ENCODE measurements at places on chromosomes 3 and 15. TPM values are rescaled to one million over a fixed set of nuclear protein-coding genes. Genes with fewer than 3 reads are reported as not detected.

The SYNPR gene
- 2.6 TPM for total RNA-seq

The RASGRF1 gene
- total RNA-seq, result 0.39 TPM

The SCAMP5 gene
- 43.3 TPM for total RNA-seq

The TM4SF18 gene
- 1.0 TPM for total RNA-seq

The KBTBD13 gene
- total RNA-seq, result not detected

The CCK gene
- total RNA-seq, result 4.2 TPM

The GPR87 gene
- not detected for total RNA-seq

The STRIT1 gene
- total RNA-seq, result not detected

The UTS2B gene
- total RNA-seq, result not detected

DNA sequence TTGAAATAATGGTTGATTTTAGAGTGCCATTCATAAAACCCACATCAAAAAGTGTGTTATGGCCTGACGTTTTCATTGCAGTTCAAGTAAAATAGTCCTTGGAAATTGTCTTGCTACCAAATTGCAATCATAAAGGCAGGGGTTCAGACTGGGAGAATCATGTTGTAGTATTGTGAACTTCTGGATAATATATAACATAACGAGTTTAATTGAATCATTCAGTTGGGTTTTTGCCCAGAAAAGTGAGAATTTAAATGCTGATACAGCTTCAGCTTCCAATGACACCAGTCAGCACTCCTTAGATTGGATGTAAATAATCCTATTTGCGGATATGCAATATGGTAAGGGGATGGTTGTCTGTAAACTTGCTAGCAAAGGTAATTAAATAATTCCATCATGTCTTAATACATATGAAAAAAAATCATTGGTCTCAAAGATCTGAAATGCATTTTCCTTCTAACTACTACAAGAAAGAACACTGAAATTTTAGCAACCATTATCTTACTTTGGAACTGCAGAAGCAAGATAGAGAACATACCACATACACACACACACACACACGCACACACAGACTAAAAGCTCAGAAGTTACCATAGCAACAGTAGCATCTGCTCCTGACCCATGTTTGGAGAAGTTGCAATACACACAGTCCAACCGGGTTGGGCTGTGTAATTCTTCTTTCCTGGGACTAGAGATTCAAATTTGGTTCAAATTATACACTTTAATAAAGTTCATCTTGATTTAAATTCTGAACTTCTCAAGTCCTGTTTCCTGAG is 686.2 kb upstream of the NR2F2 start:
- no peak for DNase-seq

GRCh38 chr3:23650371-23651140 is 155.2 kb upstream of the UBE2E1 start:
- DNase-seq, result no peak

DNA sequence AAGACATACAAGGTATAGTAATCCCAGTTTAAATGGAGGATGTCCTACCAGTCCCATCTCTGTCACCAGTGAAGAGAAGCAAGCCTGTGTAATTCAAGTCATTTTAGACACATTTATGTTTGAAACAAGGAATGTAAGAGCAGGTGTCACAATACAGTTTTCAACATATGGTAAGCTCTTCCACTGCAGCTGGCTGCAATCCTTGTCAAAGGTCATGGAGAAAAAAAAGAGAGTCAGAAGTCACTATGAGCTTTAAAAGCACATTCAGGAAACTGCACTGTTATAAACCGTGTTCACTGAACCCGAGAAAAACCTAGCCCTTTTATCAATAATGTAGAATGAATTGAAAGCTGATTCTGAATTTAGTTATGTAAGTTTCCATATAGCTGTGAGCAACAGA is 206.4 kb downstream of the NAALADL2 start:
- no peak for DNase-seq

- DNase-seq, result no peak
Measured at GRCh38 chr15:67897646-67898339, 57.9 kb upstream of the RNU6-1 start.

- no peak for DNase-seq
Measured at GRCh38 chr3:10457560-10457959, 47.8 kb downstream of the ATP2B2 start.

DNA sequence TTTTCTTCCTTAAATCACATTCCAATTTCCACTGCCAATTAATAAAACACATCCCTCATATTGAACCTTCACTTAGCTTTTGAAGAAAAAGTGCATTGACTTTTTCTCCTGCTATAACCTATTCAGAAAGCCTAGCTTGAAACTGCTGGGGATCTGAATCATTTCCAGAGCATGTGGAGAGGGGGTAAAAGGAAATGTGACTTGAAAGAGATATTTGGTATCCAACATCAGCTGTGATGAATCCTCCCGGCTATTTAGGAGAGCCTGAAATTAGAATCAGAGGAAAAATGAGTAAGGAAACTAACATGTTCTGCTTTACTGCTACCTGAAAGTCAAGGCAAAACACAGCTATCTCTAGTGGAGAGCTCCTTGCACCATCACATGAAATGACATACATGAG is 2.6 kb upstream of the GNB5 start:
- no peak for DNase-seq

DNA sequence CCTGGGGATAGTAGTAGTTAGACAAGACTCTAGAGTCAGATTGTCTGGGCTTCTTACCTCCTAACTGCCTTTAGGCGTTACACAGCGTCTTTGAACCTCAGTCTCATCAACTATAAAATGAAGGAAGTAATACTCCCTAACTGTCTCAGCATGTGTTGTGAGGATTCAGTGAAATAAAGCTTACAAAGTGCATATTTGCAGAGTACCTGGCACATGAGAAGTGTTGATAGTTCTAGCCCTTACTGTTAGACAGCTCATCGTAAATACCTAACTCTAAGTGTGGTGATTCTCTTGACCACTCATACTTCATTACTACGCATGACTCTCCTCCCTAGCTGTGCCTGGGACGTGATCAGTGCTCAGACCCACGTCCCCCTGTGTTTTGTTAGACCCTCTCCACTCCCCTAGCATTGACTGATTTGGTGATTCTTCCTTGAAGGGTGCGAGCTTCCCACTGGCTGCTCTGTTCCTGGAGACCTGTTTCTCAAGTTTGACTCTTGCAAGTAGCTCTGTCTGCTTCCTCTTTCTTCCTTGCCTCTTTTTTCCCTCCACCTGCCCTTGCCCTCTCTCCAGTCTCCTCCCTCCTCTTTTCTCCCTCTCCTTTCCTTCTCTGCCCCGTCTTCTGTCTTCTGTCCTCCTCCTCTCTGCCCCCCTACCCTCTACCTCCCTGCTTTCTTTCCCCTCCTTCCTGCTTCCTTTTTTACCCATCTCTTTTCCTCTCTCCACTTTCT is 124.2 kb downstream of the SLC25A26 start:
- DNase-seq, result no peak

GRCh38 chr3:178741020-178741419 is 204.8 kb downstream of the KCNMB2 start:
- DNase-seq, result no peak

DNA sequence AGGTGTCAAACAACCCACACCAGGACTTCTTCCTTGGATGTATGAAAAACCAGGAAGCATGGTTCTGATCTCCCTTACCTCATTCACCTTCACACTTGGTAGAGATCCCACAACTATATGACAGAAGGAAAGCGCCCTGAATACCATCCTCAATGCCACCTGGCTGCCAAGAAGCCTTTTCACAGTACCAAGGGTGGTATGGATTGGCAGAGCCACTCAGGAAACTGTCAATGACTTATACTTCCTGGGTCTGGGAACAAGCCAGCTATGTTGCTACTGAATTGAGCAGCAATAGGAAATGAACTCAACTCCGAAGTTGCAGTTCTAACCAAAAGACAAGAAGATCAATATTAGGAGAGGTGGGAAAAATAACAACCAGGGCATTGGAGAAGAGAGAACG is 72.5 kb upstream of the PSMD6 start:
- no peak for DNase-seq

DNA sequence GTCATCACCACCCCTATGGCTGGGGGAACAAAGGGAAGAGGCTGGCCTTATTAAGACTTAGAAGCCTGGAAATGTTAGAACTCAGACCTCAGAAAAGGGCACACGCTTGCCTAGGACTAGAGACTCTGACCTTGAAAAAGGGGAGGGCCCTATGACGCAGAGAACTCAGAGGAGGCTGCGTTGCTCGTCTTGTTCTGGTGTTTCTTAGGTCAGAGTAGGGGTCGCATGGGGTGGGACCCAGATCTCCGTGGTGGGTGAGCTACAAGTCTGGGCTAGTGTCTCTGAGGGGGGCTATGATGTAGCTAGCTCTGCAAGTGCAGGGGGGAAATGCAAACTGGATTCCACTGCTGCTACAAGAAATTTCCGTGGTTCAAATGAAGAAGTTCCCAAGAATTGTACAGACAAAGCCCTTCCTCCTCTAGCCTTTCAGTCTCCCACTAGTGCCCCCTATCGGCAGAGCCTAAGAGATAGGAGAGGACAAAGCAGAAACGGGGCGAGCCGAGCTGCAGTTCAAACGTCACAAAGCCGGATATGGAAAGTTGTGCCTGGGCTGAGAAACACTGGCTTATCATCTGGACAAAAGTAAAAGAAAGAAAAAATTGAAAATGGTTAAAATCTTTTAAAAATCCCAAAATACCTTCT is 392.9 kb upstream of the ROBO2 start:
- DNase-seq, result peak; percentile 90

- no peak for DNase-seq
Measured at GRCh38 chr3:126464997-126465396, 10.7 kb downstream of the ZXDC start.

- DNase-seq, result no peak
Measured at GRCh38 chr15:82846621-82847020, 37.2 kb downstream of the WHAMM start.

- DNase-seq, result no peak
Measured at GRCh38 chr3:114476511-114476910, 182.7 kb downstream of the TIGIT start.

- no peak for DNase-seq
Measured at GRCh38 chr3:73324203-73325155, 263.0 kb downstream of the EBLN2 start.

- DNase-seq, result peak; percentile 78
Measured at GRCh38 chr3:196684548-196685407, 27.3 kb downstream of the CEP19 start.

DNA sequence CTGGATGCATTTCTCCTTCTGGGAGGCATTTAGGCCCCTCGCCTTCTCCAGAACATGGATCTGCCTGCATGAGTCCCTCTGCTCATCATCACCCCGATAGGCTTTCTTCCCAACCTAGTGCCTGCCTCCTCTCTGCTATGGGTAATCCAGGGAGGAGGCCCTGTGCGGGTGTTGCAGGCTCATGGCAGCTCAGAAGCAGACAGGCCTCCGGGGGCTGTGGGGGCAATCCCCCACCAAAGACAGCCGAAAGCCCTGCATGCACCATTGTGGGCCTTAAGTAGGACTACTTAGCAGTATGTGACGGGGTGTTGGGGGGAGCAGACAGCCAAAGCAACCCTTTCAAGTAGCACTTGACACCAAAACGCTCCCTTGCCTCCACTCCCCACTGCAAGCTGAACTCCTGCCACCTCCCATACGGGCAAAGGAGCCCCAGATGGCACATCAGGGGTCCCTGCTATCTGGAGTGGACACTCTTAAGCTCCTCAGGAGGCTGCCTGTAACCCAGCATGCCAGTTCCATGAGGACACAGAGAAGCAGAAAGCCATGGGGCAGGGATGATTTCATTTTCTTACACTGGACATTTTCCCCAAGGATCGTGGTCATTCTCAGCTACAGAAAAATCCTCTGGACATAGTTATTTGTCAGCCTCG is 98.8 kb upstream of the HACD2 start:
- DNase-seq, result no peak

DNA sequence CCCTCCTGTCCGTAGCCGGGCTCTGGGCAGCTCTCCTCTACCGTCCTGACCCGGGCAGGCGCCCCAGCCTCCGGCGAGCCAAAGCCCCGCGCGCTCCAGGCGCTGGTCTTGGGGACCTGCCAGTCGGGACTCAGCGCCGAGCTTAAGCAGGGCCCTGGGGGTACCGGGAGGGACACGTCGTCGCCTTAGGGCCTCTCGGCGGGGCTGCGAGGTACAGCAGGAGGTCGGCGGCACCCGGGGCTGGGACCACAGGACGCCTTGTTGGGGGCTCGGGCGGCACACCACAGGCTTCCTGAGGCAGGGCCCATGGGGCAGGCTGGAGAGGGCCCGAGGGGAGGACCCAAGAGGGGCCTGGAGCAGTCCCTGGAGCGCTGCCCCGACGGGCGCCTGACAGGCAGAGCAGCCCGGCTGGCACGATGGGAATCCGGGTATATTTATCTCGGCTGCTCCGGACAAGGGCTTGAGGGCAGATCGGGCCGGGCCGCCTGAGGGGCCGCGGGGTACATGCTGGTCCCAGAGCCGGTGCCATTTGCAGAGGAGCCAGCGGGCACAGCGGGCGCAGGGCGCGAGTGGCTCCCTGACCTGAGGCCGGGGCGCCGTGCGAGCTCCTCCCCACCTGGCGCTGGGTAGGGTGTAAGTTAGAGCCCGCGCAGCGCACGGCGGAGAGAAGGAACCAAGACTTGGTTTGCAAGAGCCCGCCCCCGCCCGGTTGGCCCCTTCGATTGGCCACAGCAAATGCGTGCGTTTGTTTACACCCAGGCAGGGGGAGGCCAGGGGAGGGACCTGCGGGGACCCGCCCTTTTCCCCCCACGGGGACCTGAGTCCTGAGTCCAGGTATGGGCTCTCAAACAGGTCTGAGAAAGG is 574 bp downstream of the SLC38A3 start:
- DNase-seq, result peak; percentile 90

DNA sequence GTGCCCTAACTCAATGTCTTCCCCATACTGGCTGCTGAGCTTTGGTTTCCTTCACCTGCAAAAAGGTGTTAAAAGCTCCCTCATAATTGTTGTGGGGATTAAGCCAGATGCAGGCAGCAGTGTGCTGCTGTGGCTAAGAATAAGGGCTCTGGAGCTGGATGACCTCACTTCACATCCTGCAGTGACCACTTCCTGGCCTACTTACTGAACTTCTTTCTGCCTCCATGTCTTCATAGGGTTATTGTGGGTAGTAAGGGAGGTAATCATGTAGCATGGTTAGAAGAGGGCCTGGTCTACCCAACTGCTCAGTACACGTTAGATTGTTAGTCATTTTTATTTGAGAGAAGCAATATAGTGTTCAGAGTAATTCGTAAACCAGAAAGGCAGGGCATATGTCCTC is 18.4 kb downstream of the GYG1 start:
- DNase-seq, result no peak

DNA sequence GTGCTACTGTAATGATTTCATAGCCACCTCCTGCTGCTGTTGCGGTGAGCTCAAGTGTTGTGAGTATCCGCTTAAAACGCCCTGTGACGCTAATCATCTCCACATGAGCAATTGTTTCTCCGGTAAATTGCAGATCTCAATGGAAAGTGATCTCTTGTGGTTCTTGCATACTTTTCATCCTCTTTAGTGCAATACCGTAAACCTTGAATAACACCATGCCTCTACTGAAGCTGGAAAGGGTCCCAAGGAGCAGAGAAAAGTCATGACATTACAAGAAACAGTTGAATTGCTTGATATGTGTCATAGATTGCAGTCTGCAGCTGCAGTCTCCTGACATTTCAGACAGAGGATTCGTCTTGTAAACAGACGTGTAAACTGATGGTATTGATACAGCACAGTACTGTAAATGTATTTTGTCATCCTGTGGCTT is 6.0 kb upstream of the CEMIP start:
- DNase-seq, result no peak

DNA sequence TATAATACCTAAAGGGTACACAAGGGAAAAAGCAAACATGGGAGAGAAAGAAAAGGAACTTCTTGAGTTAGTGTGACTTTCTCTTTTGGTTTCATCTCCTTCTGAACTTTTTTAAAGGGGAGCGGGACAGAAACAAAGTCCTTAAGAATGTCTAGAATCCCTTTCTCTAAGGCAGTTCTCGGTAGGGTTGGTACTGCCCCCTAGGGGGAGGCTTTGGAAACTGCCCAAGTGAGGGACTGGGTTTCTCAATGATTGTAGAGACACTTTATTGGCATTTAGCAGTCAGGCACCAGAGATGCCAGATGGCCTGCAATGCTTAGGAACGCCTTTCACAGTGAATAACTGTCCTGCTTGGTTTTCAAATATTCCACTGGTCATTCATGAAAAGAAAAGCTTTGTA is 172.7 kb downstream of the WDR72 start:
- peak; percentile 75 for DNase-seq

Data from GM23338 (cell line).